H1 (cell line): ENCODE measurements at places on chromosomes 5 and 9. TPM values are rescaled to one million over a fixed set of nuclear protein-coding genes. Genes with fewer than 3 reads are reported as not detected.

The NUTM2F gene
- 0.19 TPM in 1 of 2 replicates, not detected in the other for total RNA-seq

- no peak overlapping the region for H3K27ac ChIP-seq
- H3K4me1 ChIP-seq, result no peaks in the 10 kb centered on the region
Measured at GRCh38 chr9:69295872-69296552, 29.0 kb upstream of the ENTREP1 start.

GRCh38 chr5:172429201-172429940, 25.0 kb downstream of the SH3PXD2B start:
- no peak overlapping the region for H3K27ac ChIP-seq
- no peaks in the 10 kb centered on the region for H3K36me3 ChIP-seq
- H3K4me3 ChIP-seq, result no peak overlapping the region
- no peaks in the 10 kb centered on the region for H3K27me3 ChIP-seq

The INSL6 gene
- total RNA-seq, result not detected in 2 replicates

- H3K4me3 ChIP-seq, result no peak overlapping the region
- H3K27me3 ChIP-seq, result no peaks in the 10 kb centered on the region
- DNase-seq, result no peak
- H3K4me1 ChIP-seq, result peaks cover 5% of the 10 kb centered on the region
- peak overlapping the region; percentile 4; the same call in 1 of the 2 replicates for H3K27ac ChIP-seq
- H3K36me3 ChIP-seq, result no peaks in the 10 kb centered on the region; the same call in 1 of the 2 replicates
Measured at GRCh38 chr5:62568800-62569432, 9.7 kb upstream of the LRRC70 start.

DNA sequence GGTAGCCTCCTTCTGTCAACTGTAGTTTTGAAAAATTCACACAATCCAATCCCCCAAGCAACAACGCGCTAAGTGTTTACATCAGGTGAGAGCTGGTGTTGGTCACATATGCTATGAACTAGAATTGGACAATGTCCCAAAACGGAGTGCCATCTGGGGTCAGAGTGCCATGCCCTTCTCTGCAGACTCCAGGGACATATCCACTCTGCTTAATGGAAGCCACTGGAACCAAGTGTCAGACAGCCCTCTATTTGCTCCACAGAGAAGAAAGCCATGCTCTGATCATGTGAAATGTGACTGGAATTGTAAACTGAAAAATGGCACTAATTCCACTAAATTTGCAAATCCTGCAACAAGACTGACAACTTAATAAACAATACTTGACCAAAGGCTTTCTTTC, 12.2 kb downstream of the ABCA1 start:
- H3K4me1 ChIP-seq, result no peaks in the 10 kb centered on the region
- H3K27me3 ChIP-seq, result no peaks in the 10 kb centered on the region
- H3K4me3 ChIP-seq, result no peak overlapping the region
- no peak overlapping the region for H3K27ac ChIP-seq
- DNase-seq, result no peak

The OLFML2A gene
- 11.4 and 11.5 TPM in 2 replicates for total RNA-seq

- no peaks in the 10 kb centered on the region for H3K27me3 ChIP-seq
- H3K27ac ChIP-seq, result no peak overlapping the region
- H3K4me1 ChIP-seq, result peaks cover 2% of the 10 kb centered on the region
- H3K36me3 ChIP-seq, result no peaks in the 10 kb centered on the region
Measured at GRCh38 chr5:83341815-83342334, 129.7 kb upstream of the VCAN start.

DNA sequence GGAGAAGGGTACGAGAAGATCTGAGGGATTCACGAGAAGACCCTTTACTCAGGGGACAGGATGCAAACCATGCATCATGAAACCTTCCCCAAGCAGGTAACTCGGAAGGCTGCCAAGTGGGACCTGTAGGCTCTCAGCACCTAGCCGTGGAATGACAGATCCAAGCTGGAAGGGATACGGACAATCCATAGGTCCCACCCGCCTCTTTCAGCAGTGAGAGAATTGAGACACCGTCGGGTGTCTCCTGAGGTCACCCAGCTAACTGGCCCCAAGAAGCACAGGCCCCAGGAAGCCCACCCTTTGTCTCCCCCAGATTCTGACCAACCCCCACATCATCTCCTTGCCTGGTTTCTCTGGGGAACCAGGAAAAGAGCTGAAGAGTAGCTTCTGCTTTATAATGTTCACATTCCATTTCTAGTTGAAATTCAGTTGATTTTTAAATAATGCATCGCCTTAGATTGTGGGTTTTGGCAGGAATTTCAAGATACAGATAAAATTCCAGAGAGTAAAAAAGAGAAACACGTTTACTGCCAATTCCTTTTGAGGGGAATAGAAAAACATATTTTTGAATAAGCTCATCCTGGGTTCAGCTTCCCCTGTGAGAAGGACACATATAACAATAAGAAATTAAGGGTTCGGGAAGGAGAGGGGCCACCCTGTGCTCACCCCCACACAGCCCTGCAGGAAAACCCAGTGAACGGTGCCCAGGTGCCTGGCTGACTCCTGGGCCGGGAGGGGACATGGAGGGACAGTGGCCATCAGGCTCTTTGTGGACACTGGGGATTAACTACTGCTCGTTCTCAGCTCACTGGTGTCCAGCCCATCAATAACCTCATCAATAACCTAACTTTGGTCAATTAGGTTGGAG, 51.1 kb downstream of the NSUN2 start:
- no peak overlapping the region for H3K4me3 ChIP-seq
- H3K27me3 ChIP-seq, result no peaks in the 10 kb centered on the region
- no peaks in the 10 kb centered on the region for H3K4me1 ChIP-seq

The SLC25A2 gene
- not detected in 2 replicates for total RNA-seq

The HAND1 gene
- not detected in 2 replicates for total RNA-seq

DNA sequence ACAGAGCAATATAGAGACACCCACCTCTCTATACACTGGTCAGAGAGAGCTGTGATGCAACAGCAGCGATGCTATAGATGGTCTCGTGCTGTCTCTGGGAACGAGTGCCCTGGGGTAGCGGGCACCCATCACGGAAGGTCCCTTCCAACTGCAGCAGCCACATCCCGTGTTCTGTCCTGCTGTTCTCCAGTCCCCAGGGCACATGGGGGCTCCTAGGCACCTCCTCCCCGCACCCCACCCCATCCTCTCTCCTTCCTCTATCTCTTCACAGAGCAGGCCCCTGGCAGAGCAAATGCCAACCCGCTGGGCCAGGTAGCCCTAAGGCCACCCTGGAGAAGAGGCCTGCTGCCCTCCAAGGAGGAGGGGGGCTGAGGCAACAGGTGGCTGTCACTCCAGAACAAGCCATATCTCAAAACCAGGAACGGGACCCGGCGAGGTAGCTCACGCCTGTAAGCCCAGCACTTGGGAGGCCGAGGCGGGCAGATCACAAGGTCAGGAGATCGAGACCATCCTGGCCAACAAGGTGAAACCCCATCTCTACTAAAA, 8.2 kb downstream of the FIBCD1 start:
- no peak overlapping the region for H3K4me3 ChIP-seq
- no peaks in the 10 kb centered on the region for H3K27me3 ChIP-seq
- no peak for DNase-seq
- no peaks in the 10 kb centered on the region for H3K36me3 ChIP-seq

- H3K4me1 ChIP-seq, result no peaks in the 10 kb centered on the region
- no peaks in the 10 kb centered on the region for H3K27me3 ChIP-seq
Measured at GRCh38 chr5:125492977-125493376, 746.5 kb upstream of the ZNF608 start.

- H3K4me1 ChIP-seq, result no peaks in the 10 kb centered on the region
- H3K36me3 ChIP-seq, result no peaks in the 10 kb centered on the region
- H3K27ac ChIP-seq, result no peak overlapping the region
- no peaks in the 10 kb centered on the region for H3K27me3 ChIP-seq
- no peak overlapping the region for H3K4me3 ChIP-seq
Measured at GRCh38 chr5:98217138-98217537, 556.3 kb upstream of the RGMB start.

DNA sequence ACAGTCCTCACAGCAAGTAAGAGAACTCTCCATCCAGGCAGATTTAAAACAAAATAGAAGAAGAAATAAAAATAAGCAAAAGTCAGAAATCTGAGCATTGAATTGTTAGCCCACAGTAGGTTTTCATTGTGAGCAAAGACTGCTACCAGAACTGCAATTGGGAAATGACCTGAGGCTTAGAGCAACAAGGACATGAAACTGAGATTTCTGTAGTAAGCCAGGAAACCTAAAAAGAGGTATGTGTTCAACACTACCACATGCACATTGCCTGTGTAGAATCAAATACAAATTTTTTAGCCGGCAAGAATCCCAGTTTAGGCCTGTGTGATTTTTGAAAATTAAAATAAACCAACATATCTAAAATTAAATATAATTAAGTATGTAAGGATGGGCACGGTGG, 928.4 kb upstream of the WWC1 start:
- no peak for DNase-seq
- H3K36me3 ChIP-seq, result no peaks in the 10 kb centered on the region
- H3K4me1 ChIP-seq, result peaks cover 4% of the 10 kb centered on the region; the same call in 1 of the 2 replicates
- H3K27me3 ChIP-seq, result no peaks in the 10 kb centered on the region
- no peak overlapping the region for H3K27ac ChIP-seq

The FAM221B gene
- not detected in 2 replicates for total RNA-seq

The CA9 gene
- 1.3 and 1.4 TPM in 2 replicates for total RNA-seq

The FCN1 gene
- not detected in 2 replicates for total RNA-seq

GRCh38 chr5:68274847-68275651, 59.5 kb downstream of the PIK3R1 start:
- H3K27ac ChIP-seq, result no peak overlapping the region
- no peak for DNase-seq
- H3K4me3 ChIP-seq, result no peak overlapping the region
- no peaks in the 10 kb centered on the region for H3K27me3 ChIP-seq
- no peaks in the 10 kb centered on the region for H3K4me1 ChIP-seq

GRCh38 chr5:54693936-54694657, 176.5 kb downstream of the SNX18 start:
- no peak overlapping the region for H3K4me3 ChIP-seq
- no peak for DNase-seq
- H3K27ac ChIP-seq, result no peak overlapping the region
- H3K4me1 ChIP-seq, result no peaks in the 10 kb centered on the region

The IGIP gene
- 0.33 and 0.69 TPM in 2 replicates for total RNA-seq

The TRAPPC13 gene
- total RNA-seq, result 16.8 and 16.9 TPM in 2 replicates

DNA sequence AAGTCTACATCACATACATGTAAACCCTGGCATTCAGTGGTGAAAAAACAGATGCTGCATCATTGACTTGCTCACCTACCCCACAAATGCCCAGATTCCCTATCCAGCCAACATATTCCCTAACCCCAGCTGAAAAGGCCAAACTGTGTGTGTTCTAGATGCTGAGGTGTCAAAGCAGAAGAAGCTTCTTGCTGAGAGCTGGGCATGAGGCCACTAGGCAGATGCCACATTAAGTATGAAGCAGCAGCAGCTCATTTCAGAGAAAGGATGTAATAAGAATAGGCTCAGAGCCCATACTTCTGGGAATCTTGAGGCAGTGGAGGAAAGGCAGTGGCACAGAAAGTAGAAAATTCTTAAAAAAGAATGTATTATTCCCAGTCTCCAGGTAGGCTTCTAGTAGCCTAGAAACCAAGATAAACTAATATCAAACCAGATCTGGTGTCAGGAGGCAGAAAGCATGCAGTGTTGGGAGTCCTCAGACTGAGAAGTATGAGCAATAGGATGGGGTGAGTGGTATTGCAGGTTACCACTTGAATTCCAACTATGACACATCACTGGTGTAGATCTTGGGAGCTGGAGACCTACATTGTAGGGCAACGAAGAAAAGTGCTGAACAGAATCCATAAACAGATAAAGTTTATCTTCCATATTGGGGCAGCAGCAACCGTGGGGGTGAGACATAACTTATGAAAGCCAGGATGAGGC, 71.9 kb upstream of the GRHPR start:
- H3K36me3 ChIP-seq, result no peaks in the 10 kb centered on the region
- H3K27me3 ChIP-seq, result no peaks in the 10 kb centered on the region
- no peak for DNase-seq
- H3K4me1 ChIP-seq, result no peaks in the 10 kb centered on the region
- H3K27ac ChIP-seq, result no peak overlapping the region
- no peak overlapping the region for H3K4me3 ChIP-seq

DNA sequence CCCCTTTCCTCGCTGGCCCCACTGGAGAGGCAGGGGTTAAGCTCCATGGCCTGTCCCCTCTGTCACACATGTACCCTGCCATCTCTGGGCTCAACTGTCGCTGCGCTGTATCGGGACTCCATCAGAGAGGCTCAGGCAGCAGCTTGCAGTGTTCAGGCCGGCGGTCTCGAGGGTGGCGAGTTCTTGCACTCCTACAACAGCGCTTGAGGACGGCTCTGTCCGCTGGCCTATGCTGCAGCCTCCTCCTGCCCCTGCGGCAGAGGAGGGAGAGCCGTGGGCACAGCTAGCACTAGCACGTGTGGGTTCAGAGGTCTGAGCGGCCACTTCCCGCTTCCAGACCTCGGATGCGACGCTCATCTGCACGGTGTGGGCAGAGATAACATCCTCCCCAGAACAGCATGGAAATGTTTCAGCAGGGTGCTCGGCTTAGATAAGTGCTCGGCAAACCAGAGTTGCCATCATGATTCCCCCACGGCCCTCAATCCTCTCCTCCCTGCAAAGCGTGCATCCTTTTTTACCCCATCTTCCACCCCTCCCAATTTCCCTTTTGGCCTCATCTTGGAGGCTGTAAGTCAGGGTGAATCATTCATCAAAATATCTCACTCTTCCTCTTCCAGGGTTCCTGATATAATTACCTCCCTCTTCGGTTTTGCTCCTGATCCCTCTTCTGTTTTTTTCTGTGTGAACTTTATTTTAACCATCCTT, 41.9 kb upstream of the FUBP3 start:
- no peak overlapping the region for H3K4me3 ChIP-seq
- no peak for DNase-seq
- no peaks in the 10 kb centered on the region for H3K36me3 ChIP-seq

DNA sequence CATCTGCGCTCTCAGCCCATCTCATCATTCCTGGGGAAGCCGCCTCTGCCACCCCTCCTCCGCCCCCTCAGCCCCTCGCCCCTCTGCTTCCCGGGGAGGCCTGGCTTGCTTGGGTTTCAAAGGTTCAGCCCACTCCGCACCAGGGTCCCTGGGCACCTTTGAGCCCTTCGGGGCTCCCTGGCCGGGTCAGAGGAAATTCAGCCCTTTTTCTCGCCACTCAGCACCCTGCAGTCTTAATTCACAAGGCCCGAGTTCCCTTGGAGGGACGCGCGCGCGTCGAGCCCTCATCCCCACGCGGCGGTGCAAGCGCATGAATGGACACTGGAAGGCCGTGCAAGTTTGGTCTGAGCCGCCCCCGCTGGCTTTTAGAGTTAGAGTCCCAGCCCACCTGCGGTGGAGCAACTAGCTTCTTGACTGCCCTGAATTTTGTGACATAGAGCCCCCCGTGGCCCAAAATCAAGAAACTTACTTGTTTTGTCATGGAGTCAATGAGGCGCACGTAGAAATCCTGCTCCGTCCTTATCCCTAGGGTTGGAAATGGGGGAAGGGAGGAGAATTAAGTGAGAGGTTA, 4.5 kb downstream of the EBF1 start:
- H3K27ac ChIP-seq, result no peak overlapping the region
- no peak for DNase-seq
- H3K4me1 ChIP-seq, result peaks cover 25% of the 10 kb centered on the region
- H3K4me3 ChIP-seq, result no peak overlapping the region

The SPINK4 gene
- total RNA-seq, result not detected in 2 replicates

The GBGT1 gene
- 9.7 and 10.0 TPM in 2 replicates for total RNA-seq

GRCh38 chr5:151058891-151059489, 21.8 kb downstream of the TNIP1 start:
- H3K4me1 ChIP-seq, result no peaks in the 10 kb centered on the region
- no peaks in the 10 kb centered on the region for H3K27me3 ChIP-seq
- DNase-seq, result no peak
- no peaks in the 10 kb centered on the region for H3K36me3 ChIP-seq
